HAP-1 (cell line): ENCODE measurements at places on chromosomes 7 and 10.
A peak's percentile ranks its signal among the peaks of the same experiment; 100 is the strongest.

DNA sequence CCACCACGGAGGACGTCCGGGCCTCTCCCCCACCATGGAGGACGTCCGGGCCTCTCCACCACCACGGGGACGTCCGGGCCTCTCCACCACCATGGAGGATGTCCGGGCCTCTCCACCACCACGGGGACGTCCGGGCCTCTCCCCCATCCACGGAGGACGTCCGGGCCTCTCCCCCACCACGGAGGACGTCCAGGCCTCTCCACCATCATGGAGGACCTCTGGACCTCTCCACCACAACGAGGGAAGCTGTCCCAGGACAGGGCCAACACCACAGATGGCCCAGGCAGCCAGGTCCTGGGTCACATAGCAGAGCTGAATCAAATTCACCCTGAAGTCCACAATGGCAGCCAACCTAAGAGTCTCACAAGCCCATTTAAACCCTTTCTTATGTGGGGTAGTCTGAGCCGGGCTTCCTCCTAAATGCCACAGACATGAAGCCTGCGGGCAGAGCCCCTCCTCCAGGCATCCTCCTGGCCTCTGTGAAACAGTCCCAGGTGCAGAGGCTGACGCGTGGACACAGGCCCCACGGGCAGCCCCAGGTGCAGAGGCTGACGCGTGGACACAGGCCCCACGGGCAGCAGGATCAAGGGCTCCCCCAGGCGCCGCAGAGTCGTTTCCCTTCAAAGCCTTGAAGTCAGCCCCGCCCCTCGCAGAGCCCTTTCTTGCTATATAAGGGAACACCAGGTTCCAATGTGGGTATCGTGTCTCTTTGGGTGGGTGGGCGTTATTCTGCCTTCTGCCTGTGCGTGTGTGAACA is 47.0 kb downstream of the FOXL3 start:
- DNase-seq = no peak

DNA sequence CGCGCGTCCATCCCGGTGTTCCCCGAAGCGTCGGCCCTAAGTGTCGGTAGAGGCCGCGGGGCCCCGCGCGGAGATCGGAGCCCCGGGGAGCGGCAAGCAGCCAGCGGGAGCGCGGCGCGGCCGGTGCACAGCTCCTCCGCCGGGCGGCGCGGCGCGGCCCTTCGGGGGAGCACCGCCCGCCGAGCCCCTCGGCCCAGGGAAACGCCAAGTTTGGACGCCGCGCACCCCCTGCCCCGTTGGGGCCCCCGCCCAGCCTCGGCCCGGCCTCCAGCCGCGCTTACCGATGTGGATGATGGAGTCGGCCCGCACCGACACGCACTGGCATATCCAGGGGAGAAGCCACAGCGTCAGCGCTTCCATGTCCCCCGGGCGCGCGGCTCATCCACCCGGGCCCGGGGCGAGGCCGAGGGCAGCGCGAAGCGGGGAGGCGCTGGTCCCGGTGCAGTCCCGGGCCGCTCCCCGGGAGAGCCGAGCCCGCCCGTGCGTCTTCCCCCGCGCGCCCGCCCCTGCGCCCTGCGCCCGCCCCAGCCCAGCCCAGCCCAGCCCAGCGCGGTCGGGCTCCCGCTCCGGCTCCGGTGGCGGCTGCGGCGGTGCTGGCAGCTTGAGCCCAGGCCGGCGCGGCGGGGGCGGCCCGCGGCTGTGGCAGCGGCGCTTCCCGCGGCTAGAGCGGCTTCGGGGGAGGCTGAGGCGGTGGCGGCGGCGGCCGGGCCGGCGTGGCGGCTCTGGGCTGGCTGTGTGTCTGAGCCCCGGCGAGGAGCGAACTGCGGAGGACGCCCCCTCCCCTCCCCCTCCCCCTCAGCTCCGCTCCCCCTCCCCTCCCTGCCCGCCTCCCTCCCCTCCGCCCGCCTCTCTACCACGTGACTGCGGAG is at the start of gene GRID1:
GRID1 (minus strand) TSS at position 763 of the 869 bp plus-strand sequence.
- peak; percentile 48 for DNase-seq

DNA sequence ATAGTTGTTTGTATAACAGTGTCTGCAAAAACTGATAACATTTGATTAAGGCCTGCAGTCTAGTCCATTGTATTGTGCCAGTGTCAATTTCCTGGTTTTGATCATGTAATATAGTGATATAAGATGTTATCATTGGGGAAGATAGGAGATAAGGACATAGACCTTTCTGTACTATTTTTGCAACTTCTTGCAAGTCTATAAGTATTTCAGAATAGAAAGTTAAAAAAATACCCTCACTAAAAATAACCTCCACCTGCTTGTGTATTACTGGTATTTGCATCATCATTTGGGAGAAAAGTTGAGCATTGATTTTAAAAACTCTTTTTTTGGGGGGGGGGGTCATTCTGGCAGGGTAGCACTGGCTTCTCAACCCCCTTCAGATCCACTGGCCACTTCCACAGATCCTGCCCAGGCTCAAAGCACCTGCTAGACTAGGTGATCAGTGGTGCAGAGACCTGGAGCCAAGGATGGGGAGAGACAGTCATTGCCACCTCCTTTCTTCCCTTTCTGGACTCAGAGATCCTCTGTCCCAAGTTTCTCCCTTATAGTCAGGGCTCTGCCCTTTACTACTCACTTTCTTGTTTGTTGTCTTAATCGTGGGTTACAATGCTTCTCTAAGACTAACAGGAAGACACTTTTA is 103.0 kb downstream of the RBM20 start:
- no peak for DNase-seq

- DNase-seq = no peak
Measured at GRCh38 chr10:58660575-58661255, 148.0 kb downstream of the BICC1 start.

GRCh38 chr7:96562966-96563365 is 146.7 kb downstream of the SEM1 start:
- DNase-seq = no peak

GRCh38 chr7:44280993-44281721 is 44.2 kb downstream of the CAMK2B start:
- DNase-seq = peak; percentile 4
